ENCODE measurements at places on chromosomes 1 and 21.

- DNase-seq = no peak
These were observed 10.5 kb upstream of the TARS2 start for GRCh38 chr1:150476754-150477153.

DNA sequence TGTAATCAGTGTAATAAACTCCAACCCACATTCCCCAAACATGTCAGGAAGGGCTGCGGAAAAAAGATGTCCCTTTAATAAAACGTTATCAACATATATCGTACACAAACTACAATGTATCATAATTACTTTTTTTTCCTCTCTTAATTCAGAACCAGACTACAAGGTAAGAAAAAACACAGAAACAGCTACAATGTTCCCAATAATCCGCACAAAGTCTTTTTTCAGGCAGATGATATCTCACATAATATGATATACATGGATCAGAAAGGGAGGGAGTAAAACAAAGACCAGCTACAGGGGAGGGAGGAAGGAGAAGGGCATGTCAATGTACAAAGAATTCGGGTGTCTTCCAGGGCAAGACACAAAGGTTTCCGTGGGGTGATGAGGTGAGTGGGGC, 25.4 kb downstream of the MRPL37 start:
- no peak for DNase-seq

GRCh38 chr1:21322681-21323016, 32.4 kb upstream of the ECE1 start:
- DNase-seq = no peak

DNA sequence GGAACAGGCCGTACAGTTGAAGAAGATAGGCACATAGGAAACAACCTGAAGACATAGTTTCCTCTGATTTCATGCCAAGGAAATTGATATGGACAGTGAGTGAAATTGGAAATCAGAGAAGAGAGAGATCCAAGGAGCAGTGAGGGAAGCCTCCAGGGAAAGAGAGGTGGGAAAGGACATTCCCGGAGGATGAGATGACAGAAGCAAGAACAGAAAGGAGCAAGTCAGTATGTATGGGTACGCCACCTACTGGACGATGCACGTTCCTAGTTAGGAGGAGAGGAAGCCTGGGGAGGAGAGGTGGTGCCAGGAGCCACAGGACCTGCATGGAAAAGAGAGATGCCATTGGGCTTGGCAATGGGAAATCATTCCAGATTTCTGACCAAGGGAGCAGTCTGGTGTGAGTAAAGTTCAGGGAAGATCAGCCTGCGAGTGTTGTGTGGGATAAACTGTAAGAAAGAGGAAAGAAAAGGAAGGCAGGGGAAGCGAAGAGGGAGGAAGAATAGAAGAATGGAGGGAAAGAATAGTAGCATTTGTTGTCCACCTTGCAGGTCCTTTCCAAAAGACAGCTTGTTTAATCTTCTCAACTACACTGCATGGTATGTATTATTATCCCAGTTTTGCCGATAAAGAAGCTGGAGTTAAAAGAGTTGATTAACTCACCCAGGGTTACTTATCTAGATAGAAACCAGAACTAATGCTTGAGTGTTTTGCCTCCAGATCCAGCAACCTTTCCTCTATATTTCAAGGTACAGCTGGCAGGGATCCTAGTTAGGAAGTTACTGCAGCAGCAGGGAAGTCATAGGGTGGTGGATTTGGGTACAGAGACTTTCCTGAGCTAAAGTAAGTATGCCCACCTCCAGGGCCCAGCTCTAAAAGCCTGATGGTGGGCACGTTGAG, 27.4 kb downstream of the C1orf116 start:
- DNase-seq = no peak

- DNase-seq = no peak
These were observed 8.9 kb upstream of the OPRD1 start for GRCh38 chr1:28803051-28803450.

- DNase-seq = no peak
These were observed 4.2 kb upstream of the ANGPTL7 start for GRCh38 chr1:11184973-11185372.

DNA sequence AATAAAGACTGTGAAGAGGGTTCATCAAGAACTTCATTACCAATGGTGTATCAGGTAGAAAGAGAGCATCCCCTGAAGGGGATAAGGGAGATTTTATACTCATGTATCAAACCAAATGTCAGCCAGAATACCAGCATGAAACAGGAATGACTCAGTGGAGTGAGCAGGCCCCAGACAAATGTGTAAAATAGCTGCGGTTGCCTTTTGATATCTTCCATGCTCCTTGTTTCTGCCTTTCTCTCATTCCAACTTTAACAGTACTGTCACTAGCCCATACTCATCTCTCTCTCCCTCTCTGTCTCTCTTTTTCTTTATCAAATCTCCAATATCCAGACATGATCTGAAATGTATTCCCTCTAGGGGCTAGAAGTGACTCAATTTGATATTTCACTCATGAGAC, 47.8 kb downstream of the GPR88 start:
- no peak for DNase-seq

DNA sequence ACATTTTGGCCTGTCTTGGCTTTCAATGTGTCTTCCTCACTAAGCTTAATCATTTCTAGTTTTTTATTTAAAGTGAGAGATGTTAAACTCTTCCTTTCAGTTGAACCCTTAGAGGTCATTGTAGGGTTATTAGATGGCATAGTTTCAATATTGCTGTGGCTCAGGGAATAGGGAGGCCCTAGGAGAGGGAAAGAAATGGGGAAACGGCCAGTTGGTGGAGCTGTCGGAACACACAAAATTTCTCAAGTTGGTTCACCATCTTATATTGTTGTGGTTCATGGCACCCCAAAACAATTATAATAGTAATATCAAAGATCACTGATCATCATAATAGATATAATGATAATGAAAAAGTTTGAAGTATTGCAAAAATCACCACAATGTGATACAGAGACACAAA, 31.4 kb upstream of the KAZN start:
- DNase-seq = no peak

GRCh38 chr1:225817611-225818061, 7.7 kb downstream of the EPHX1 start:
- DNase-seq = no peak

- DNase-seq = no peak
These were observed 111.0 kb downstream of the KCNJ6 start for GRCh38 chr21:37805266-37805665.

DNA sequence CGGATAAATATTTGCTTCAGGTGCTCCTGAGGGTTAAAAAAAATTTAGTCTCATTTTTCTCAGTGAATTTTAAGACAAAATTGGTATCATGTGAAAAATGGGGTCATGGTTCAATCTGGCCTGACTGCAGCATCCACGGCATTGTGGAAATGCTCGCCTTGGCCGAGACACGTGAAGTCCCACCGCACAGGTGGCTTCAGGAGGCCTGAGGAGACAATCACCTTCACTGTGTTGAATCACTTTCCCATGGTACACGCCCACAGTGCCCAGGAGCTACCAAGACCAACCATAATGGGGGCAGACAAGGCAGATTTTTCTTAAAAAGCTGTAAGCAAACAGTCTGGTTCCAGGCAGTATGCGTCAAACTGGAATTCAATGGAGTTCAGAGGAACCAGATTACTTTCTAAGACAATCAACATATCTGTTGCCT, 11.0 kb upstream of the CPLANE2 start:
- no peak for DNase-seq

DNA sequence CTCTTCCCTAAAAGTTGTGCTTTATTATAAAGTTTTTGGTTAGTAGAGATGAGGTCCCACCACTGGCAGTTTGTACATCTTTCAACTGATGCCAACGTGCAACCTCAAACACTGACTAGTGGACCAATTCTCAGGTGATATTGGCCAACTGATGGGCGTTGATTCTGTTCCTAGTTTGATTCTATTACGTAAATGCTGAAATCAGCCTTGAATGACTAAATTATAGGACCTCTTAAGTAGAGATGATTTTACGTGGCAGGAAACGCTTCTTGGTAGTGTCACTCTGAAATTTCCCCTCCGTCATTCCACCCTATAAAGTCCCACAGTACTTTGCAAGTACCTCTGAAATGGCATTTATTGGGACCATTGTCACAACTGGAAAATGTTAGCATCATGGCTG, 8.8 kb upstream of the FNDC7 start:
- DNase-seq = no peak

GRCh38 chr21:29431680-29432079, 133.0 kb downstream of the BACH1 start:
- DNase-seq = no peak

DNA sequence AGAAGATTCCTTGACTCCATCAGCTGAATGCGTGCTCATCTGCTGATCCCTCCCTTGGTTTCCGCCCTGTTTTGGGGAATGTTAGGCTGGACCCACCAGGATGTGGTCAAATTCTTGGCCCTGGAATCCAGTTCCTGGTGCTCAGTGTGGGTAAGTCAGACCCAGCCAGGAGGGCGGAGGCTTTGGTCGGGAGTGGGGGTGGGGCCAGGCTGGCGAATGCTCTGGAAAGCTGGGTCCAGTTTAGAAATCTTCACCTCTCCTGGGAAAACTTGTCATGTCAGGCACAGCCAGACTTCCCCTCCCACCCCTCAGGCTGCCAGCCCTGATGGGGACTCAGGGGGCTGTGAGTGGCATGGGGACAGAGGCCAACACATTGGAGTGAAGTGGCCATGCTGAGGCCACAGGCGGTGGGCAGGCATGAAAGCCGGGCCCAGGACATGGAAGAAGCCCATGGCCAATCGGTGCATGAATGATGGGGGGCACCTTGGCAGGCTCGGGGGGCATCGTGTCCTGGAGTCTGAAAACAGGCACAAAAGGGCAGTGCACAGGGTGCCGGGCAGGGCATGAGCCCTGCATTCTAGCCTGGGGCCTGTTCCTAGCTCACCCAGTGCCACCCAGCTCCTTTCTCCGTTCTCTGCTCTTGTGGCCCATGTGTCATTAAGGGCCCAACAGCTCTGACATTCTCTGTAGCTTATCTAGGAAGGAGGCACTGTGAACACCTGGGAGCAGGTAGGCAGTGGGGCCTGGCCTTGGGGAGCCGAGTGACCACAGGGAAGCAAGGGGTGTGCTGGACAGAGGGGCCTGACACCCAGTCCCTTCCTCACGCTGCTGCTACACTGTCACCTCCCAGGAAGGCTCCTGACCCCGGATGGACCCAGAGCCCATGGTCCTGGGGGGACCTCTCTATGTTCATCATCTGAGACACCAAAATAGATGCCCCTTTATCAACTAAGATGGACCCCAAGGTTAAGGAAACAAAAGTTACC, 14.6 kb upstream of the PADI1 start:
- no peak for DNase-seq

DNA sequence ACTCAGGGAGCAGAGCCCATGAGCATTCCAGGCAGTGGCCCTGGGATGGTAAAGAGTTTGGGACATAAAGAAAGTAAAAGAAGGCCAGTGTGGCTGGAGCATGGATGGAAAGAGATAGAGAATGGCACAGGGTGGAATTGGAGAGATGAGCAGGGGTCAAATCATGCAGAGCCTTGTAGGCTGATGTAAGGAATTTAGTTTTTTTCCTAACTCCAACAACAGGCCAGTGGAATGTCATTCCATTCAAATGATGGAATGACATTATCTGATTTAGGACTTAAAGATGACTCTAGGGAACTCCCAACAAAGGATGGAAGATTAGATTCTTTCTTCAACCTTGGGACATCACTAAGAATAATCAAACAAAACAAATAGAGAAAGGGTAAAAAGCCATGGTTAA, 12.8 kb upstream of the S100A2 start:
- DNase-seq = no peak

DNA sequence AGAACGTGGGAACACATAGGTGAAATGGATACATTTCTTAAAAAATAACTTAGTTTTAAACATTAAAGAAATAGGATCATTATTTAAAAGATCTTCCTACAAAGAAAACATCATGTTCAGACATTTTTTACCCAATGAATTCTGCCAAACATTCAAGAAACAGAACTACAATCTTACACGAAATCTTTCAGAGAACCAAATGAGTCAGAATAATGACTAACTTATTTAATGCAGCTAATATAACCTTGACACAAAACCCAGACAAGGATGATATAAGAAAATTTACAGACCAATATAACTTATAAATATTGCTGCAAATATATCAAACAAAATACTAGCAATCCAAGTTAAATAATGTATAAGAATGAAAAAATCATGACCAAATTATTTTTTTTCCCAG, 220.1 kb upstream of the KCNK2 start:
- DNase-seq = no peak

DNA sequence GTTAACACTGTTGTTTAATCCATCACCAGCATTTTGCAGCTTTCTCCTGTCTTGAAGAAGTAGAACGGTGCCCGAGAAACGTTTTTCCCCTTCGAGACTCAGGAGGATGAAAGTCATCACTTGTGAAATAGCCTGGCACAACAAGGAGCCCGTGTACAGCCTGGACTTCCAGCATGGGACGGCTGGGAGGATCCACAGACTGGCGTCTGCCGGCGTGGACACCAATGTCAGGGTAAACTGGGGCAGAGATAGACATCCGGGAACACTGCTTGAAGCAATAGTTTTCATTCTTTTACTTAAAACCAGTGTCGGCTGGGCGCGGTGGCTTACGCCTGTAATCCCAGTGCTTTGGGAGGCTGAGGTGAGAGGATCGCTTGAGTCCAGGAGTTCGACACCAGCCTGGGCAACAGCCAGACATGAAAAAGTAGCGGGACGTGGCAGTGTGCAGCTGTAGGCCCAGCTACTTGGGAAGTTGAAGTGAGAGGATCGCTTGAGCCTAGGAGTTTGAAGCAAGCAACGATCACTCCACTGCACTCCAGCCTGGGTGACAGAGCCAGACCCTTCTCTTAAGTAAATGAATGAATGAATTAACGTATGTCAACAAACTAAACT, 945 bp downstream of the CHAF1B start:
- no peak for DNase-seq

GRCh38 chr1:207984831-207985572, 74.1 kb upstream of the CD34 start:
- no peak for DNase-seq

GRCh38 chr1:29502225-29502910, 266.0 kb downstream of the PTPRU start:
- no peak for DNase-seq

- no peak for DNase-seq
These were observed 11.3 kb upstream of the QSOX1 start for GRCh38 chr1:180143359-180143758.

- DNase-seq = no peak
These were observed 138.5 kb downstream of the ZZZ3 start for GRCh38 chr1:77543822-77544448.

- DNase-seq = no peak
These were observed 412.3 kb upstream of the ESRRG start for GRCh38 chr1:217135569-217135915.

DNA sequence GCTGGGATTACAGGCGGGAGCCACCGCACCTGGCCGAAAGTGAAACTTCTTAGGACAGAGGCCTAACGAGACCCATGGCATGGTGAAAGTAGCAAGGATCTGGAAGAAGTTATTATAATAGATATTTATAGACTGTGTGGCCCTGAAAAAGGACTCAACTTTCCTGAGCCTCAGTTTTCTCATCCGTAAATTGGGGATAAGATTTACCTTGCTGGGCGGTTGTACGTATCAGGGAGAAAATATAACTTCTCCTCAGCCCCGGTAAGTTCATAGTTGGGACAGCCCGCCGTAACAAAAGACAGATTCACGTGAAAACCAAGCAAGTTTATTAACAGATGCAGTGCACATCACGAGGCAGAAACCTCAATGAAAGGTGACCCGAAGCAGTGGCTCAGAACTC, 5.5 kb upstream of the PIK3CD start:
- DNase-seq = no peak

GRCh38 chr1:9591669-9592509, 3.2 kb downstream of the TMEM201 start:
- DNase-seq = peak; percentile 72
